ENCODE measurements at places on chromosomes 1 and 21.

- no peak overlapping the region for H3K27ac ChIP-seq
- H3K4me1 ChIP-seq = peaks cover 1% of the 10 kb centered on the region
- H3K27me3 ChIP-seq = no peaks in the 10 kb centered on the region
- H3K4me3 ChIP-seq = no peak overlapping the region
- no peak for DNase-seq
- H3K36me3 ChIP-seq = peaks cover 48% of the 10 kb centered on the region
Measured at GRCh38 chr1:180988253-180988752, 34.4 kb downstream of the STX6 start.

GRCh38 chr1:112358798-112359408 lies 37.1 kb upstream of the CTTNBP2NL start:
- no peak overlapping the region for H3K27ac ChIP-seq
- peaks cover 27% of the 10 kb centered on the region for H3K27me3 ChIP-seq
- peak; percentile 21 for DNase-seq
- peaks cover 5% of the 10 kb centered on the region for H3K4me1 ChIP-seq
- no peak overlapping the region for H3K4me3 ChIP-seq

- no peak for DNase-seq
- H3K36me3 ChIP-seq = peaks cover 19% of the 10 kb centered on the region
- no peaks in the 10 kb centered on the region for H3K27me3 ChIP-seq
- peaks cover 44% of the 10 kb centered on the region for H3K4me1 ChIP-seq
- peak overlapping the region; percentile 88 for H3K27ac ChIP-seq
- H3K4me3 ChIP-seq = peak overlapping the region; percentile 20
Measured at GRCh38 chr1:51819810-51820209, 58.7 kb downstream of the NRDC start.

DNA sequence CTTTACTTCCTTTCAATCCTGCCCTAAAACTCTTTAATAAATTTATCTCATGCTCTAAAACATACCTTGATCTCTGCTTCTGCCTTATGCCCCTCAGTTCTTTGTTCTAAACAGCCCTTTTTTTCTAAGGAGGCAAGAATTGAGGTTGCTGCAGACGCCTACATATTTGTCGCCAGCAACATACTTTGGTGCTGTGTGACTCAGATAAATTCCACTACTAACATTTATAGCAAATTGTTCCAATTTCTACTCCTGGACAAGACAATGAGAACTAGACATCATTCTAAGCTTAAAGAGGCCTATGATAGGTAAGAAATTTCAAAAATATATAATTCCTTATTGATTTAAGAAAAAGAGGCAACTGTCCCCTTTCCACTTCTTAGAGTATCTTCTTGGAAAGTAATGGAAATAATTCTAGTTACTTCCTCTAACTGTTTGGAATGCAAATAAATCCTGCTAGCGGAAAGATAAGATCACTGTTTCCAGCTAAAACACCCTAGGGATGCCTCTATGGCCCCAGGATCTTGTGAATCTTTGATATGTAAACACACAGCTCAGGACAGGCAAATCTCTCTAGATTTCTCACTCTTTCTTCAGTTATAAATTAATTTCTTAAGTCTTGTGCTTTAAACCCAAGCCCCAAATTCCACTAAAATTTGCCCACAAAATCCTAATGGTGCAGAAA lies 869.1 kb downstream of the KCNT2 start:
- H3K27me3 ChIP-seq = no peaks in the 10 kb centered on the region
- H3K4me3 ChIP-seq = no peak overlapping the region
- no peak for DNase-seq
- H3K36me3 ChIP-seq = no peaks in the 10 kb centered on the region

DNA sequence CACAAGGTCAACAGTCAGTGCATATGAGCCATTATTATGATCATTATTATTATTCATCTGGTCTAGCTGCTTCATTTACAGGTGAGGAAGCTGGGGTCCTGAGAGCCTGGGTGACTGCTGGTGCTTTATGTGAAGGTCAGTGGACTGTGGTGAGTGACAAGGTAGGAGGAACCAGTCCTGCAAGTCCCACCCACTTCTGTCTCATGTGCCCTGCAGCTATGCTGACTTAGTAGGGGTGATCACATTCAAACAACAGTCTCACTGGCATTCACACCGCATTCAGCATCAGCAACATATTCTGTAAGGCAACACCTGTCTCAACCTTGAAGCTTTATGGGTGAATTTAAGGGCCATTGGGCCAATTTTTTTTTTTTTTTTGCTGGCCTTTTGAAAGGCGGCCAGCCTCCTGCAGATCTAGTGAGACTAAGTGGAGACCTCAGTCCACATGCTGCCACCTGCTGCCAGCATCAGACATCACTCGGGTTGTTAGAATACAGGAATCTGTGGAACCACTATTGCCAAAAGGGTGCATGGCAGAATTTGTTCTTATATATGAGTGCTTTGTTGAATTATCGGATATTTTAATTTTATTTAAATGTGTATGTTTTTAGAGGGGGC lies 59.9 kb upstream of the CACNA1E start:
- H3K27me3 ChIP-seq = peaks cover 47% of the 10 kb centered on the region
- H3K4me1 ChIP-seq = peaks cover 2% of the 10 kb centered on the region

- no peaks in the 10 kb centered on the region for H3K27me3 ChIP-seq
- peaks cover 5% of the 10 kb centered on the region for H3K4me1 ChIP-seq
- no peaks in the 10 kb centered on the region for H3K36me3 ChIP-seq
- H3K27ac ChIP-seq = no peak overlapping the region
- no peak overlapping the region for H3K4me3 ChIP-seq
Measured at GRCh38 chr1:164137273-164137925, 421.6 kb upstream of the PBX1 start.

DNA sequence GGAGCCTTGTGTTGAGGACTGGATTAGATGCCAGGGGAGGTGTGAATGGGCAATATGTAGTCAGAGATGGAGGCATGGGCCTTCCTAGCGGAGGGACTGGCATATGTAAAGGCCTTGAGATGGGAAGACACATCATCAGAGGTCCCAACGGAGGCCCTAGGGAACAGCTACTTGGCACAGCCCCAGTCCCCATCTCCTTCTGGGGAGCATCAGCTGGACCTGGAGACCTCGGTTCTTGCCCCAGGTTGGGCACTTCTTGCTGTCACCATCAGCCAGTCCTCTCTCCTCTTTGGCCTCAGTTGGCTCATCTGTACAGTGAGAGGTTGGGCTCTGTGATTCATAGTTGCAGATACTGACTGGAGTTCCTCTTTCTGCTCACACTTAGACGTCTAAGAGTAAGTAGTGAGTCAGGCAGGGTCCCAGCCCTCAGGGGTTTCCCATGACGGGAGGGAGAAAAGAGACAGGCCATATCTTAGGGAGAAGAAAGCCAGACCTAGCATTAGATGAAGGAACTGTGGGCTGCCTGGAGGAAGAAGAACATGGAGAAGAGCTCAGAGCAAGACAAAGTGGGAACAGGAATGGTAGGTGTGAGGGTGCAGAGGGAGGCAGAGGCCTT lies 3.4 kb upstream of the MARCKSL1 start:
- H3K4me1 ChIP-seq = peaks cover 17% of the 10 kb centered on the region
- H3K36me3 ChIP-seq = peaks cover 5% of the 10 kb centered on the region
- H3K27me3 ChIP-seq = peaks cover 13% of the 10 kb centered on the region
- no peak overlapping the region for H3K4me3 ChIP-seq
- no peak for DNase-seq

DNA sequence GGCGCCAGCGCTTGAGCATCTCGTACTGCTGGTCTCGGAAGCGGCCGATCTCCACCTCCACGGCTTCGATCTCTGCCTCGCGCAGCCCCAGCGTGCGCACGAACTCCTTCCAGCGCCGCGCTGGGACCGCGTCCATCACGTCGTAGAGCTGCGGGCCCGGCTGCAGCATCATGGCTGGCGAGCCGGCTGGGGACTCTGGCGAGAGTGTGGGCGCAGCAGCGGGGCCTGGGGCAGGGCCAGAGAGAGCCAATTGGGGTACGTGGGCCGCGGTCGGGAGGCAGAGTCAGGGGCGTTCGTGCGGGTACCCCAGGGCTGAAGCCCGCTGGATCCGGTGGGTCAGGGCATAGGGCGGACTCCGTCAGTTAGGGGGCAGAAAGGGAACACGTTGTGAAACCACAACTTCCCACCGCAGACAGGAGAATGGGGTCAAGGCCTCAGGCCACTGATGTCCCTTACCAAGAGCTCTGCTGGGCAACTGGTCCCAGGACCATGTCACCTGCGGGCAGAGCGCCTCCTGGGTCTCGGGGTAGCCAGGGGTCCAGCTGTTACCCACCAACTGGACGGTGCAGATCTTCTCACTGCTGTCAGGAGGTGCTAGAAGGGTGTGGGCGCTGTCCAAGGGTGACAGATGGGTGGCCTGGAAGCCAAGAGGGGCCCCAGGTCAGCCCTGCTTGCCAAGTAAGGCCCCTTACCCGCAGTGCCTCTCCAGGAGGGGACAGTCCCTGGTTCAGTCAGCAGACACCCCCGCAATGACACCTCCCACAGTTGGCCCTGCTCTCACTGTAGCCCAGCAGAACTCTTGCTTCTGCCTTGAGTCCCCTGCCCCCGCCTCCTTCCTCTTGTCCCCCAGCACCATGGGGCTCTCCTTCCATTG lies 4.2 kb downstream of the TNFRSF25 start:
- no peak overlapping the region for H3K27ac ChIP-seq
- no peak overlapping the region for H3K4me3 ChIP-seq
- no peak for DNase-seq
